ENCODE measurements at places on chromosomes 3 and 15.

DNA sequence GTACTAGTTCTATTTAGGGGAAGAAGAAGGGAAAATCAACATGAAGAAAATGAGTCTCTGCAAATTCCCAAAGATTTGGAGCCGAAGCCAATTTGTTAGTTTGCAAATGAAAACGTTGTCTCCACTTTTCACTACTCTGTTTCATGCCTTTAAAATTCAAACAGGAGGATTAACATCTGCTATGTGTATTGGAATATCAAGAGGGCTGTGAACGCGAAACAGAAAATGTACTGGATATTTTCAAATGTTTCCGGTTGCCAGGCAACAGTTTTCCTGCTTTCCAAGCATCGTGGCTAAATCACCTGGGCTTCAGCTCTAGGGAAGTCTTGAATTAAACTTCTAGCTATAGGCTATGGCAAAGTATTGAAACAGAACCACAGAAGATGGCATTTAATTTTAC lies 172.8 kb downstream of the KCNMB2 start:
- DNase-seq, result peak; percentile 62

DNA sequence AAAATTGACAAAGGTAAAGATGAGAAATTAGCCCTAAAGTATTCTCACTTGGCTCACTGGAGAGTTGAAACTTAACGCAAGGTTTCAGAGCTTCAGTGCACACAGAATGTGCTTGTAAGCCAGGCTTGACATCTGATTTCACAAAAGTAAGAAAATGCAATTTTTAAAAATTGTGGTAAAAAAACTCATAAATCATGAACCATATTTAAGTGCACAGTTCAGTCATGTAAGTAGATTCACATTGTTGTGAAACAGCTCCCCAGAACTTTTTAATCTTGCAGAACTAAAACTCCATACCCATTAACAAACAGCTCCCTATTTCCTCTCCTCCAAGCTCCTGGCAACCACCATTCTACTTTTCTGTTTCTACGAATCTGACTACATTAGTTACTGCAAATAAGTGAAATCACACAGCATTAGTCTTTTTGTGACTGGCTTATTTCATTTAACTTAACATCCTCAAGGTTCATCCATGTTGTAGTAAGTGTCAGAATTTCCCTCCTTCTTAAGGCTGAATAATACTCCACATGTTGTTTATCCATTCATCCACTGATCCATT lies 14.5 kb downstream of the RTP3 start:
- DNase-seq, result no peak

GRCh38 chr15:35929740-35930444 lies 383.9 kb upstream of the DPH6 start:
- no peak for DNase-seq

- no peak for DNase-seq
Measured at GRCh38 chr3:107629566-107629965, 106.8 kb downstream of the BBX start.

- DNase-seq, result no peak
Measured at GRCh38 chr3:36803091-36803791, 38.9 kb upstream of the DCLK3 start.

DNA sequence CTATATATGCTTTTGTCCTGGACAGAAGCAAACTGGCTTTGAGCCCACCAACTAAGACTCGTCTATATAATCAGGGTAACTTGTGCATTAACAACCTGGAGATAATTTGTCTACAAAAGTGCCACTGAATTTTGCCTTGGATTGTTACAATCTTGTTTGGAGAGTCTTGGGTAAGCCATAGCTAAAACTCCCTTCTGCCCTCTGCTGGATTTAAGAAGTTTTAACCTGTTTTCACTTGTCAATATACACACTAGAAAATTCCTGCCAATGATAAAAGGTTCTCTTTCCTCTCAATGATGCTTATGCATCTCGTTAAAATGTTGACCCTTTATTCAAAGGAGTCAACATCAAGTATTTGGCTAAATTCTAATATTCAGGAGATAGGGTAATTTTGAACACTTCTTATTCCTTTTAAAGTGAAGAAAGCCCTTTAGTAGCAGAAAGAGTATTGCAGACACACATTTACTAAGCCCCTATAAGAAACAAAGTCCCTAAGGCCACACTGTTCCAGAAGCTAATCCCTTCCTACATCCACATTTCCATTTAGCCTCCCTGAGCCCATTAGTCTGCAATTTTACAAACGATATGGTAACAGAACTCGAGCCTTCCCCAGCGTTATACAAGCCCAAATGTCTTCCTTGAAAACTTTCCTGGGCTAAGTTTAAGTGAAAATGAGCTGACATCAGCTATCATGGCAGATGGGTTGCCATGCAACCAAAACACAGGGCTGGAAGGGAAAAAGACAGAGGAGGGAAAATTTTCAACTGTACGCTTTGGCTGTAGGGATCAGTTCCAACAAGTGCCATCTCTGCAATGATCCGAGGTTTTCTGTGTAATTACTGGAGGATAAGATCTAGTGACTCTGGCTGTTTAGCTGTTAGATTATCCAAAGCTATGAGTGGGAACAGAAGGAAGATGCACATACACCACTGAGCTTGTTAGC lies 75.9 kb upstream of the FGF12 start:
- DNase-seq, result peak; percentile 96

- DNase-seq, result no peak
Measured at GRCh38 chr15:60172143-60172542, 168.0 kb downstream of the FOXB1 start.

DNA sequence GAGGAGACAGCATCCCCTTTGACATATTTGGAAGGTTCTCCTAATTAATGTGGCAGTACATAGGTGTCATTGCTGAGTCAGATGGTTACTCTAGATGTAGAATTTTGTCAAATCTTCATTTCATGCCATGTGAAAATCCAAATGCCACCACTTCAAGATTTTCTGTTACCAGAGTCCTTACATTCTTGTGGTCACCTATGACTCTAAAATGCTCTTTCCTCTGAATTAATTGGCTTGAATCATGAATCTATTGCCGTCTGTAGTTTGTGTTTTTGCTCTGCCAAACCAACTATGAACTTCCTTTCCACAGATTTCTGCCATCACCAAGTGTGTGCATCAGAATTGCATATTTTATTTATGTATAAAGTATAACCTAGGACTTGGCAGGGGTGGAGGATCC lies 269.4 kb upstream of the ZPLD1 start:
- no peak for DNase-seq

- no peak for DNase-seq
Measured at GRCh38 chr3:127612966-127613365, 14.8 kb downstream of the MCM2 start.

- no peak for DNase-seq
Measured at GRCh38 chr3:173988909-173989308, 591.4 kb downstream of the NLGN1 start.

DNA sequence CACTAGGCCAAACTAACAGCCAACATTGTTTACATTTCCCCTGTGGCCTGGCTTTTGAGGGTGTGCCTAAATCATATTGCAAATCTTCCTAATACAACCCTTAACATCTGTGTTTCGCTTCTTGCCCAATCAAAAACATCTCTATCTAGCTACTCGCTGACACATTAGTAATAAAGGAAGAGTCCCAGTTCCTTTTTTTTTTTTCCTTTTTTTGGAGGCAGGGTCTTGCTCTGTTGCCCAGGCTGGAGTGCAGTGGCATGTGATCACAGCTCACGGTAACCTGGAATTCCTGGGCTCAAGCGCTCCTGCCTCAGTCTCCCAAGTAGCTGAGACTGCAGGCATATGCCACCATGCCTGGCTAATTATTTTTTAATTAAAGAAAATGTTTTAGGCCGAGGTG lies 2.1 kb upstream of the SRPRB start:
- DNase-seq, result no peak

DNA sequence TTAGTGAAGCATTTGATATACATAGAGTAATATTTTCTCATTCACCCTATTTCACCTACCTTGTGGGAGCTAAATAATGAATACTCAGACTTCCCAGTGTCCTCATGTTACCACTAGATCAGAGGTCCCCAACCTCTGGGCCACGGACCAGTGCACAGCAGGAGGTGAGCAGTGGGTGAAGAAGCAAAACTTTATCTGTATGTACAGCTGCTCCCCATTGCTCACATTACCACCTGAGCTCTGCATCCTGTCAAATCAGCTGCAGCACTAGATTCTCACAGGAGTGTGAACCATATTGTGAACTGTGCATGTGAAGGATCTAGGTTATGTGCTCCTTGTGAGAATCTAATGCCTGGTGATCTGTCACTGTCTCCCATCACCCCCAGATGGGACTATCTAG lies 79.4 kb downstream of the RETNLB start:
- no peak for DNase-seq

- no peak for DNase-seq
Measured at GRCh38 chr15:95758451-95758850, 572.0 kb upstream of the NR2F2 start.

DNA sequence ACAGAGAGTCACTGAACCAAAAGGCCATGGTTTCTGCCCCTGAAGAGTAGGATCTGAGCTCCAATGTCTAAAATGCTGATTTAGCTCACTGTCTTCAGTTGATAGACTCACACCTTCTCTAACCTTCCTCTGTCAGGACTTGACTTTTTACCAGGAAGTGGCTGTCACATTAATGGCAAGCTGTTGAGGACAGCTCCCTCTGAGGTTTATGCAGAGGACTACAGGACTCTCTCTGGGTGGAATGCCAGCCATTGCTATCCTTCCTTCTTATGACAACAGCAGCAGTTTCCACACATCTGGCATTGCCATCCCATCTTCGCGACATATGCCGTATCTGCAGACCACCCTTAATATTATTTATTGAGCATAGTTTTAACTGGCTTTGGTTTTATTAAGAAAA lies 103.8 kb upstream of the PRICKLE2 start:
- DNase-seq, result no peak

- DNase-seq, result no peak
Measured at GRCh38 chr3:190031887-190032752, 88.6 kb downstream of the P3H2 start.

DNA sequence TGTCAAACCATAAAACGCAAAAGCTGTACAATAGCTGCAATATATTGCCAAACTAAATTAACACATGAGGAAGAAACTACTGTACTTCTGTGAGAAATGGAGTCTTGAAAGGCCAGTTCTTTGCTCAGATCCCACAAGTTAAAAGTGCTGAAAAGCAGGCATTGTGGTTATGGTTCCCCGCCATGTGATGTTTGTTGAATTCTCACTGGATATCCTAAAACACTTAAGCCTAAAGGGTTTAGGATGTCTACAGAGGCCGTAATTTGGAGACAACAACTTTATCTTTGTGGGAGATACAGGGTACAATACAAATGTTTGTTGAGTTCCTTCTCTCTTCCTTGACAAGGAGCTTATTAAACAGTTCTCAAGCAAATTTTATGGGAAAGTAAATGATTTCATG lies 53.2 kb downstream of the TMEM212 start:
- no peak for DNase-seq

DNA sequence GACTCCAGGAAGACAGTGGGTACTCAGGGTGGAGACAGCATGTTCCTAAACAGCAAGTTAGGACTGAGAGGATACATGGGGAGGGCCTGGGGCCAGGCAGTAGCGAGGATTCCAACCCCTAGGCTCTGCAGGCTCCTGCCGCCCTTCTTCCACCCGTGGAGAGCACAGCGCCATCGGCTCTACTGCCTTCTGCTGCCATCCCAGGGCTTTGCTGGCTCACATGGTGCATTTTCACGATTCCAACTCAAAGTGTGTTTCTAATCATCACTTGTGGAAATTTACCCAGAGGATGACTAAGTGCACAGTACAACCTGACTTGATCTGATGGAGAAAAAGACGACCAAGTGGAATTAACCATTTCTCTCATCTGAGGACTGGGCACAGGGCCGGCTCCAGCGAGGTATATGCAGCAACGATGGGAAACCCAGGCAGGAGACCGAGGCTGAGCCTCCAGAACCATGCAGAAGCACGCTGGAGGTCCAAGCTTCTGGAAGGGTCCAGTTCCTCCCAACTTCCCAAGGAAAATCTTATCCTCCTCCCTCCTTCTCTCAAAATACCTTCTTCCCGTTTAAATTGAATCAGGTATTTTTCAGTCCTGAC lies 104.6 kb downstream of the LRIG1 start:
- no peak for DNase-seq

DNA sequence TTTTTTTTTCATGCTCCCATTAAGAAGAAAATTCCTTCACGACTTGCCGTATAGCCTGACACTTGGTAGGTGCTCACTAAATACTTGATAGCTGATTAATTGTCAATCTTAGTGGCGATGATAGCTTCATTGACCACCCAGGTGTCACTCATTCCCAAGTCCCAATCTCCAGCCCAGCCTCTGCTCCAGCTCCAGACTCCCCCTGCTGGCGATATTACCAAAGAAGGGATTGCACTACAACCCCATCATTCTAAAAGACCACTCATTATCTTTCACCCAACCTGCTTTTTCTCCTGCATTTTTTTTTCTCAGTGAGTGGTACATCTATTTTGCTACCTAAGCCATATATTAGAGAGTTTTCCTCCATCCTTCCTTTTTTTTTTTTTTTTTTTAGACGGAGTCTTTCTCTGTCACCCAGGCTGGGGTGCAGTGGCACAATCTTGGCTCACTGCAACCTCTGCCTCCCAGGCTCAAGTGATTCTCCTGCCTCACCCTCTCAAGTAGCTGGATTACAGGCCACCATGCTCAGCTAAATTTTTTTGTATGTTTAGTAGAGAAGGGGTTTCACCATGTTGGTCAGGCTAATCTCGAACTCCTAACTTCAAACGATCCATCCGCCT lies 19.5 kb upstream of the COMMD2 start:
- peak; percentile 36 for DNase-seq

DNA sequence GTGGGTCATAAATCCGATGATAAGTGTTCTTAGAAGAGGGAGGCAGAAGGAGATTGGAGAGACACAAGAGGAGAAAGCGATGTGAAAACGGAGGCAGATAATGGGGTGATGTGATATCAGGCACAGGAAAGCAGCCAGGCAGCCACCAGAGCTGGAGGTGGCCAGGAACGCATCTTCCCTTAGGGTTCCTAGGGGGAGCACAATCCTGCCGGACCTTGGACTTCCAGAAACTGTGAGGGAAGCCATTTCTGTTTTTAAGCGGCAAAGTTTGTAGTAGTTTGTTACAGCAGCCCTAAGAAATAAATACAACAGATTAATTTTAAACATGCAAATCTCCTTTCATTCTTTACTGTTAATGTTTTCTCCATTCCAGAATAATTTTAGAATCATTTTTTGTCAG lies 259.9 kb upstream of the TMC3 start:
- no peak for DNase-seq

GRCh38 chr3:36557021-36557707 lies 176.9 kb downstream of the STAC start:
- DNase-seq, result no peak

GRCh38 chr15:26771578-26772153 lies 1.2 kb downstream of the GABRB3 start:
- peak; percentile 41 for DNase-seq

DNA sequence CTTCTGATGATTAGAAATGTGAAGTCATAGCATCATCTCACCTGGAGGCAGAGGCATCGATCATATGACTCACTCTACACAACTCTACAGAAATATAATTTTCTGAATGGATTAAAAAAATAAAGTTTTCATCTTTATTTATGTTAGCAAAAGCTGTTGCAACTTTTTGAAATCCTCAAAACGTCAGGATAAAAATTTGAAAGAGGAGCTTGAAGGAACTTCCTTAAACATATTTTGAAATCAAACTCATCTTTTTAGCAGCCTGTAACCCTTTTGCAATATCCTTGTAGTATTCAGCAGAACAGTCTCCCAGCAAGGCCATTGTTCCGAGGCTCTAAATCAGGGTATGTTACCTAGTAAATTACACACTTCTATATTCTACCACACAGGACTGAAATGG lies 985.4 kb downstream of the PLOD2 start:
- no peak for DNase-seq

- no peak for DNase-seq
Measured at GRCh38 chr3:109118584-109118983, 650 bp upstream of the MORC1 start.

All from NCI-H2171 treated with DMSO at 0.1 percent for 48 hours (cell line).